ENCODE measurements at places on chromosomes 2 and 18.
A peak's percentile ranks its signal among the peaks of the same experiment; 100 is the strongest.

DNA sequence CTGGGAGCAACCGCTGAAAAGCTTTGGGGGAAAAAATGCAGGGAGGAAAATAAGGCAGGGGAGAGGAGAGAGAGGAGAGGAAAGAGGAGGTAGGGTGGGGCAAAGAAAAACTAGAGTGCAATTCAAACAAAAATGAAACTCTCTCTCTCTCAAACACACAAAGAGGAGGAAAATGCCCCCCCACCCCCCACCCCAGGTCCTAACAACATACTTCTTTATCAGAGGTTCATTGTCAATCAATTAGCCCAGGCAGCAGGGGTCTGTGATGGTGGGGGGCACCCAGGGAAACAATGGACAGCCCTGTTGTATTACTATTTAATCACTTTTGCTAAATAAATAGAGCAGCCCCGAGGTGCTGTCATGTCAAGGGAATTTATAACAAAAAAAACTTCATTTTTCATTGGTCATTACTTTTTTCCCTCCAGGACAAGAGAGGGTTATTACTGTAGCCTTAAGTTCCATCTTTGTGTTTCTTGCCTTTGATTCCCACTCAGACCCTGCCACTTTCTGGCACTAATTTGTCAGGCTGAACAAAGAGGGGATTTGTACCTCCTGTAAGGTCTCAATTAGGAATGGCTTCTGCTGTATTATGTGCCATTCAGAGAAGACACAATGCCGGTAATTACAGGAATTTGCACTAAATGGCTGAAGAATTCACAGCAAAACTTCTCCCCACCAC, 55.0 kb downstream of the PLEKHM3 start:
- no peak for DNase-seq

GRCh38 chr2:154331784-154332183, 366.7 kb upstream of the KCNJ3 start:
- no peak for DNase-seq

GRCh38 chr2:173239644-173240043, 115.0 kb upstream of the CDCA7 start:
- no peak for DNase-seq

DNA sequence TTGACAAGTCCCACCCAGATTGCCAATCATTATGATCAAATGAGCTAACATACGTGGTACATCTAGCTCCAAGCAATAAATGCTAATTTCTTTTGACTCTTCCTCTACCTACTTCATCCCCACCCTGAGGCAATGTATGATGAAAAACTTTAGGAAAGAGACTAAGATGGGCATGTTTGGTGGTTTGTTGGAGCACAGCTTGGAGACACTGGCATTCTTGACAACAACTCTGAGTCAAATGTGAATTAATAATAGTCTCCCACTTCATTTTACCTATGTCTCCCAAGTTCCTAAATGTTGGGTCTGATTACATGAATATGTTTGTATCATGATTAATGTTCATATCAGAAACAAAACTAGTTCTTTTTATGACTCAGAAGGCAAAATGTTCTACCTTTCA, 36.6 kb downstream of the EXOC6B start:
- DNase-seq: no peak

- no peak for DNase-seq
Measured at GRCh38 chr2:37881397-37881796, 43.7 kb upstream of the RMDN2 start.

- DNase-seq: no peak
Measured at GRCh38 chr2:223357076-223357475, 245.1 kb downstream of the SCG2 start.

GRCh38 chr2:229993236-229993635, 70.9 kb downstream of the FBXO36 start:
- no peak for DNase-seq

DNA sequence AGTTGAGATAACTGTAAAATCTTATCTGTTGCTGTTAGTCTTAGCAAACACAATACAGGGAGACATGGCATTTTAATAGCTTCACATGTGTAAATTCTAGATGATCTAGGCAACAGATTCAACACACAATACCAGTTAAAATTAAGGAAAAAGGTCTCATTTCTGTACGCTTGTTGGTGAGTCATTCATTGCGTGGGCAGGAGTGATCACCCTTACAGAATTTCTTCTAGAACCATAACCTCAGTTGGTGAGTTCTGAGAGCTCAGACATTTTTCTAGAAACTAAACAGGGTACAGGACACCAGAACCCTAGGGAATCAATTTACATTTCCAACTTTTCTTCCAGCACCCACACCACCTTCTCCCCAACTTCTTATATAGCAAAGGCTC, 81.9 kb downstream of the SLC8A1 start:
- no peak for DNase-seq

DNA sequence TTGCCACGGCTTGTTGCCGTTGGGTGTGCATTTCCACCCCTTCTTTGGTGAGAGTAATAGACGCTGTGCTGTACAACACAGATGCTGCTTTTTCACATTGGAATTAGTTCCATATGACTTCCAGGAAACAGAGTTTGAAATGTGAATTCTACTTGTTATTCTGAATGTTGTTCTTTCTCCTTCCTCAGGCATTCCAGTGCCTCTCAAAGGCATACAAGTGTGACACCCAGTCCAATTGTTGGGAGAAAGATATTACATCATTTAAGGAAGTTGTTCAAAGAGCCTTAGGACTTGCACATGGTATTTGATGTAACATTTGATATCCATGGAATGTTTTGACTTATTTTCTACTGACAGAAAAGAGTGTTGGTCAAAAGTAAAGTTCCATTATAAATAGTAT, 134.4 kb upstream of the LTBP1 start:
- no peak for DNase-seq

DNA sequence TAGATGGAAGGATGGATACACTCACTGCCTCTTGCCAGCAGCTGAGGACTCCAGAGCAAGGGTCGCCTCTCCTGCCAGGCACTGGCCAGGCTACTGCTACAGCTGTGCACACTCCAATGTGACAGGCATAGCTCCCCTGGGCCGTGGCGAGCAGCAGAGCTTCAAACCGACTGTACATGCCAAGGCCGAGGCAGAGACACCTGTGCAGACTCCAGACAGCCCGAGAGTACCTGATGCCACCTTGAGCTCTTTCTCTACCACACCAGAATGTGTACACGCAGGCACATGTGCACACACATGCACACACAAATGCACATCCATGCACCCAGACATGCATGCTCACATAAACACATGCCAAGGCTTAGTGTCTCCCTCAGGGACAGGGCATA, 508.3 kb upstream of the MYT1L start:
- no peak for DNase-seq

DNA sequence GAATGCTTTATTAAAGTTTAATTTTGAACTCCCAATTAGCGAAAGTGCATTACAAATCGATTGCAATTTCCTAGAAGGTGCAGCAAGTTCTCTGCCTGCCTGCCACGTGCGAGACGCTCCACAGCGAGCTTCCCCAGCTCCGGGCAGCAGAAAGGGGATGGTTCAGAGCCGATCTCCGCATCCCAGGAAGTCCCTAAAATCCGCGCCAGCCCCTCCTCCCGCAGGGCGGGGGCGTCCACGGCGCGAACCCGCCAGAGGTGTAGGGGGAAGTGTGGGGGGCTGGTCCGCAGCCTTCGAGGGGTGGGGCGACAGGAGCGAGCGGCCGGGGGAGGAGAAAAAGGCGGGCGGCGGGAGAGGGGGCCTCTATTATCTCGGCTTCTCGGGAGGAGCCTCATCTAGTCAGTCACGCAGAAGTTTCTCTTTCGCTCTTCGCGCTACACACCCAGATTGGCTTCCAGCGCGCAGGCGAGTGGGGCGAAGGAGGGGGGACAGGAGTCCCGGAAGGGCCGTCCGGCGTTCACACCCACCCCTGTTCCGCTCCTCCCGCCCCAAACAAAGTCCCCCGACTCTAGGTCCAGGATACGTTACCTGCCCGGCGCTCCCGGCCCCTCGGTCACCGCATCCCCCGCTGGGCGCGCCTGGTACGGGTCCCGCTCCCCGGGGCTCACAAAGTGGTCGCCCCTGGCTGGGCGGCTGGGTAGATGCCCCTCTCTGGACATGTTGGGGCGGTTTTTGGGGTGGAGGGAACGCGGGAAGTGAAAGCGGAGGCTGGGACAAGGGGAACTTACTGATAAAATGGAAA, 9.1 kb upstream of the NR4A2 start:
- DNase-seq: peak; percentile 88

GRCh38 chr2:236143811-236144210, 24.4 kb downstream of the GBX2 start:
- DNase-seq: no peak

GRCh38 chr2:150012986-150013385, 425.4 kb upstream of the MMADHC start:
- no peak for DNase-seq

- no peak for DNase-seq
Measured at GRCh38 chr2:7994397-7994951, 687.4 kb upstream of the ID2 start.

GRCh38 chr2:123153041-123153440, 872.0 kb upstream of the CNTNAP5 start:
- no peak for DNase-seq

- DNase-seq: no peak
Measured at GRCh38 chr2:40093021-40093675, 314.1 kb upstream of the THUMPD2 start.

DNA sequence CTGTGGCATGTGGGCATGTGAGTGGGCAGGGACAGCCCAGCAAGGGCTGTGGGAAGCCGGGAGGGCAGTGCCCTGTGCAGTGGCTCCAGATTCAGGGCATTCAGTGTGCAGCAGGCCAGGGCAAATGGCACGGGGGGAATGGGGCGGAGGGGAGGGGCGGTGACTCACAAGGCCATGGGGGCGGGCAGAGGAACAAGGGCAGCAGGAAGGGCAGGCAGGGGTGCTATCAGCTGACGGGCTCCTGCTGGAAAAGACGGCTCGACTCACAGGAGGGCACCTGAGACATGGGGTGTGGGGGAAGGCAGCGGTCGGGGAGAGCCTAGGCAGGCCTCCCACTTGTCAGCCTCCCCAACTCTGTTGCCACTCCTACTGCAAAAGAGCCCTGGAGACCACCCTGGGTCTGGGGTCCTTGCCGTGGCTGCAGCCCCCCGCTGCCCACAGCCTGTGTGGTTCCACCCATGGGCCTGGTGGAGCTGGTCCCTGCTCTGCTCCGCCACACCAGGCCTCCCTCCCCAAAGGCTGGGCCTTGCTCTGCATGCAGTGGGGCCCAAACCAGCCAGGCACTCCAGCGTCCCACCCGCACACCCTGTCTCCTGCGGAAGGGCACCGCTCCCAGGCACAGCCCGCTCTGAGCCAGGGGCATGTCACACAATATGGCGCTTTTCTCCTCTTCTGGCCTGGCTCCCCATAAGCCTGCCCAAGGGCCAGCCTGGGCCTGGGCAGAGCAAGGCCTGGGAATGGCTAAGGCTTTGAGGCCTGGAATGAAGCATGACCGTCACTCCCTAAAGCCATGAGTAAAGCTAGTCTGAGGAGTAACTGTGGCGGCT, 25.9 kb downstream of the HS6ST1 start:
- no peak for DNase-seq

- no peak for DNase-seq
Measured at GRCh38 chr18:58169472-58169871, 125.4 kb downstream of the NEDD4L start.

- DNase-seq: no peak
Measured at GRCh38 chr18:62781893-62782292, 66.6 kb downstream of the PHLPP1 start.

- DNase-seq: no peak
Measured at GRCh38 chr2:159562248-159562647, 54.1 kb downstream of the BAZ2B start.

DNA sequence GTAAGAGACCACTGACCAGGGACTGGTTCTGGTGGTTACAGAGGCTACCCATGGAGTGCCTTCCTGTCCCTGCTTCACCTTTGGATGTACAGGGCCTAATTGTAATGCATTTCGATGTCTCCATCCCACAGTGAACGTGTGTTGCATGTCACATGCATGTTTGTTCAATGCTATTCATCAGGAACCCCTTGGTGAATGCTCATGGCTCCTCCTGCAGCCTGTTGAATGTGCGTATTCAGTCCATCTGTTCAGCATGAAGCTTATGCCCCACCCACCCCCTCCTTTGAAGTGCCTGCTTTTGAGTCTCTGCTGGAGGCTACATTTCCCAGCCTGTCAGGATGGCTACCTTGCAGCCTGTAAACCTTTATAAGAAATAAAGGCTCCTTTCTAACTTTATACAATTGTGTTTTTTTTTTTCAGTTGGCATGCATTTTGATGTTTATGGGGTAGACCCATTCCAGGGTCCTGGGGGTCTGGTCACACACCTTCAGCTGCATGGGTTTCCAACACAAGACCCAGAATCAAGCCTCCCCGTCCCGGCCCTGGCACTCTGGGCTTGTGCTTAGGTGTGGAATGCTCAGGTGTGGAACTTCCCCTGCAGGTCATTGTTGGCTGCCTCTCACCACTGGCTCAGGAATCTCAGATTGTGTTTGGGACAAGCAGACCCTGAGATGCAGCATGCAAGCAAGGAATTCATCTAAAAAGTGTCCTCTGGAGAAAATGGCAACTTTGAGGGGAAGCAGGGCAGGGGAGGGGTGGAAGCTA, 238.8 kb upstream of the HDAC4 start:
- no peak for DNase-seq

DNA sequence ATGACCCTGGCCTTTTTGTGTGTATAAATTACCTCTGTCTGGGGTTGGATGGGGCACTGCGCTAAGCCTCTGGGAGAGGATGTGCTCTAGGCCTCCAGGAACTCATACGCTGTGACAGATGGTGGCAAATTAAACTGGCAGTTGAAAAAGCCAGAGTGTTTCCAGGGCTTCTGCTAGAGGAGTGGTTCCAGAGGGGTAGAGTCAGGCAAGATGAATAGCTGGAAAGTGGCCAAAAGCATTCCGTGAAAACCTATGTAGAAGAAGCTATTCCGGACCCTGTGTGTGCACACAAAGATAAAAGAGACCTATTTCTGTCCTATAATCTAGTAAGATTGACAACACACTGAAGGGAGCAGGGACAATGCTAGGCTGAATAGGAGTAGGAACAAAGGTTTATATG, 84.8 kb downstream of the ACTR3 start:
- no peak for DNase-seq

DNA sequence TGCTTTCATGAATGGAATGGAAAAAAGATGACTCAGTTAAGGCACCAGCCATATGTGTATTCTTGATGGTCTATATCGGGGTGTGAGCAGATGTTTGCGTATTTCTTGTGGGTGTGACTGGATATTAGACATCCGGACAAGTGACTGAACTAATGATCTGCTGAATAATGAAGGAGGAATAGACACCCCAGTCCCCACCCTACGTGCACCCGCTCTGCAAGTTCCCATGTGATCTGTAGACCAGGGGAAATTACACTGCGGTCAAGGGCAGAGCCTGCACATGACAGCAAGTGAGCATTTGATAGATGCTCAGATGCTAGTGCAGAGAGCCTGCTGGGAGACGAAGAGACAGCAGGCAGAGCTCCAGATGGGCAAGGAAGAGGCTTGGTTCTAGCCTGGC, 12.4 kb upstream of the PRLH start:
- no peak for DNase-seq

DNA sequence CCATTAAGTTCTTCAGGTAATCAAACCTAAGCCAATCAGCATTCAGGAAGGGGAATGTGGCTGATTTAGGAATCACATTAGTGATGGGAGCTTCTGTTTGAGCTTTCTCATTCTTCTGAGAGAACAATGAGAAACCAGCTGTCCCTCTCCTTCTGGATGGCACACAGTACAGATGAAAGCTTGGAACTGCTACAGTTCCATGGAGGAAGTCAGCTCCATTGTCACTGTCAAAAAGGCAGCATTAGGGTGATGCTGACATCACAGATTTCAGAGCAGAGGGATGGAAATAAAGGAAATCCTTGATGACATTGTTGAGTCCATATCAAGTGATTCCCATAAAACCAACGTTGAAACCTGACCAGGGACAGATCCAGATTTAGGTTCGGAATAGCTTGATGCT, 36.1 kb upstream of the ACYP2 start:
- DNase-seq: no peak

GRCh38 chr18:47262301-47263149, 11.1 kb upstream of the SKOR2 start:
- no peak for DNase-seq
